Renal pelvis (tissue), 12 donors: ENCODE measurements at places on chromosomes 6 and 20.

DNA sequence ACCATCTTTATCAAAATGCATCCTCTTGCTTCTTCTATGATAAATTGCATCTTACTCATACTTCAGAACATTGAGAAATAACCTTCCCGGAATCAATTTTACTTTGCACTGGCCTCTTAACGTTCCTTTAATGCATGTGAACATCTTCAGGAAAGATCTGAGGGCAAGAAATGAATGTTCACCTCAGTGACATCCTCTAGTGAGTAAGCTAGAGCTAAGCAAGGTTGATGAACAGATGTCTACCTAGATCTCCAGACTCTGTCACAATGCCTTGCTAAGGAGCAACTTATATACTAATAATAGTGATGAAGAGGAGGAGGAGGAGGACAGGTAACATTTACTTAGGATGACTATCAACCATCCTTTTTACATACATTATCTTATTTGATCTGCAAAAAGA lies 16.8 kb upstream of the HINT3 start:
- DNase-seq, result no peak

DNA sequence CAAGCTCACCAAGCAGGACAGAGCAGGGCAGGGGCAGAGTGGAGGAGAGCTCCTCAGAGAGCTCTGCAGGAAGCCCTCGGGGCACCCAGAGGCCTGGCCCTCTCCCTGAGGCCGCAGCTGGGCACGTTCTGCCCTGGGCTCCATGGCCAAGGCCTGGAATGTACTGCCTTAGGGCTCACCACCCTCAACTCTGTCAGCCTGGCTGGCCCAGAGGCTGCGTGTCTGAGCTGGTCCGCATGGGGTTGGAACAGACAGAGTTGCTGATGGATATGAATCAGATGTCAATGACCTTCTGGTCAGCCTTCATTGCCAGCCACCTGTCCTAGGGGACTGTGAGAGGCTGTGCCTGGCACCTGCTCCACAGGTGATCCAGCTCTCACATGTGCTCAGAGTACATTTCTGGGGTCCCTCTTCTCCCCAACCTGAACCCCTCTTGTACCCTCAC lies 33.2 kb upstream of the PCMTD2 start:
- no peak for DNase-seq

DNA sequence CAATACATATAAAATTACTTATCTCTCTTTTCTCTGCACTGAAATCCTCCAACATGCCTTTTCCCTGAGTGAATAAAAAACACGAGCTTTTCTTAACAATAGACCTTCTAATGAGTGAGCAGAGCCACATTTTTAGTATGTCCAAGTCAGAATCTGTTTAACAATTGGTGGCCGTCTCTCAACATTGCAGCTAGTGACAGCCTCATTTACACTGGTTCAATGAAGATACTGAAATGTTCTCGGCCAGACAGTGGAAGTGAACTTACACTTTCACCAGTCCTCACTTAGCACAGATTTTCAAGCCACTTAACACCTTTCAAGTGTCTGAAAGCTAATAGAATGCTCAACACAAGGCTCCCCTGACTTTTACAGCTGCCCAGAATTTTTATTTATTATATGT lies 767.1 kb downstream of the KIF16B start:
- no peak for DNase-seq

- no peak for DNase-seq
Observed at GRCh38 chr20:6120491-6120988, 2.3 kb downstream of the FERMT1 start.

GRCh38 chr20:20712004-20712473 lies 405 bp downstream of the RALGAPA2 start:
- DNase-seq, result no peak

- DNase-seq, result no peak
Observed at GRCh38 chr6:16333580-16333979, 95.2 kb downstream of the GMPR start.

DNA sequence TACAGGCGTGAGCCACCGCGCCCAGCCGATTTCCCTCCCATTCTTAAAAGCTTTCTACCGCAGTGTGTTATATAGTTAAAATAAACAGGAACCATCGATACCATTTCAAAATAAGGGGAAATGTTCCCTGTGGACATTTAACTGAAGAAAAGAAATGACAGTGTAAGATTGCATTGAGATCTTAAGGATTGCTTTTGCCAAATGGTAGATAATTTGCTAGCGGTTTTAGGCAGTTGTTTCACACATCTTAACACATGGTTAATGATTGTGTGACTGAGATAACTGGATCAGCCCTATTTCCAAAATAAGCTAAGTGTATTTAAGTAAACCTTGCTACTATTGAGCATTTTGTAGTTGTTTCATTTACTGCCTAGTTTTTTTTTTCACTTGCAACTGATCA lies 15.6 kb downstream of the STX16 start:
- DNase-seq, result no peak

- no peak for DNase-seq
Observed at GRCh38 chr6:121526282-121526681, 90.8 kb downstream of the GJA1 start.

GRCh38 chr20:35340436-35340835 lies 48.2 kb upstream of the FAM83C start:
- DNase-seq, result no peak

GRCh38 chr6:25219917-25220278 lies 59.3 kb upstream of the CARMIL1 start:
- no peak for DNase-seq

DNA sequence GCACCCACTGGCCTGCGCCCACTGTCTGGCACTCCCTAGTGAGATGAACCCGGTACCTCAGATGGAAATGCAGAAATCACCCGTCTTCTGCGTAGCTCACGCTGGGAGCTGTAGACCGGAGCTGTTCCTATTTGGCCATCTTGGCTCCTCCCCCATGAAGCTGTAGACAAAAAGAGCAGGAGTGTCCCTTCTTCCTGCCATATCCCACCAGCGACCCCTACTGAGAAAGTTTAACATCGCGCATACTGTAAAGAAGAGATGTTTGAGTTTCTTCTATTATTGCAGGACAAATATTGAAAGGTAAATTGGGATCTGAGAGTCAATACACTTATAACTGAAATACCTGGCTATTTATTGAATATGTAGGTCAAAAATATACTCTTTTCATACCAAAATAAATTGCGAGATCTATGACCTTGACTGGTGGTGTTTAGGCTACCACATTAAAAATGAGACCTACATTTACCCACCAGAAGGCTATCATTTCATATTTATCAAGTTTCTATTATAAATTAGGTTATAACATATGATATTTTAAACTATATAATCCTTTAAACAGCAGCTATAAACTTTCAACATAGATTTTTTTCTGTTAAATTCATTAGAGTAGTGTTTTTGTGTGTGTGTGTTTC lies 586.3 kb downstream of the HTR1B start:
- peak; percentile 8 for DNase-seq

- DNase-seq, result no peak
Observed at GRCh38 chr20:2101057-2101864, at the start of gene STK35. TSS of gene STK35 (plus strand) at chr20:2101827. CDS start at chr20:2101882, 55 bp downstream.

GRCh38 chr6:52964318-52964717 lies 30.8 kb downstream of the GSTA4 start:
- no peak for DNase-seq

DNA sequence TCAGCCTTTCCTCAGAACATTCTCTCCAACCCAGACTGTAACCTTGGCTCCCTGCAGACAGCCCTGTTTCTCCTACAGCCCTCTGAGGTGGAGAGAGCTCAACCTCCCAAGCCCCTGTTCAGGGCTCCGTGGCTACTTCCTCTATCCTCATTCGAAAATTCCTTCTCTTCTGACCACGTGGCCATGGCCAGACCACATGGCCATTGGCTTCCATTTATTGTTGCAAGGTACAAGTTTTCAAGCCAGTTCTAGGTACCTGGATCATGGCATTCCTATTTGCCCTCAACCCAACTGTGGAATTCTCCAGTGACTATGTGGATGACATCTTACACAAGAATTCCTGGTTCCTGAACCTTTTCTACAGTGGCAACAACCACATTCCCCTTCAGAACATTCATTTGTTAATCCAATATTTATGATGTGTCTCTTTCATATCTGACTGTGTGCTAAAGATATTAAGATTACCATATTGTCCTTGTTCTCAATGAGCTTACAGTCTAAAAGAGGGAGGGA lies 161.9 kb downstream of the GMPR start:
- DNase-seq, result no peak

GRCh38 chr6:14701946-14702345 lies 543.9 kb upstream of the JARID2 start:
- no peak for DNase-seq

GRCh38 chr6:135624402-135625295 lies 127.1 kb upstream of the AHI1 start:
- DNase-seq, result no peak

DNA sequence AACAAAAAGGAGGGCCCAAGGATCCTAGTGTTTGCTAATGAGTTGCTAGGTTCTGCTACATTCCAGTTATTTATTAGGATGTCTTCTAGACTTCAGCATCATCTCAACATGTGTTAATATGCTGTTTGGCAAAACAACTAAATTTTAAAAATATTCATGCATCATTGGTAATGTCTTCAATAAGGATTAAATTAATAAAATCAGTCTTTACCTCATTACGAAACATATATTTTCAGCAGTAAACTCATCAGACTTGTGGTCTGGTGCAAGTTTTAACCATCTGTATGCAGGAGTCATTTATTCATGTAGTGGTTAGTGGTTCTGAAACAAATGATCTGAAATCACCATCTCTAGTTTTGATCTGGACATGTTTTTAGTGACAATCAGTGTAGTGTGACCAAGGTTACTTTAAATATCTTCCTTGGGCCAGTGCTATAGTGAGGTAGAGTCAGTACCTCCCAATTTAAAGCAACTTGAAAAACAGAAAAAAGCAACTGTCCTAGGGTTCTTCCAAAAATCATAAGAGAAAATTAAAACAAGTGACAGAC lies 85.0 kb upstream of the KCNK16 start:
- DNase-seq, result no peak
